ENCODE measurements at places on chromosomes 7 and 10.

- DNase-seq = no peak
These were observed 63.7 kb upstream of the IL6 start for GRCh38 chr7:22663357-22663718.

DNA sequence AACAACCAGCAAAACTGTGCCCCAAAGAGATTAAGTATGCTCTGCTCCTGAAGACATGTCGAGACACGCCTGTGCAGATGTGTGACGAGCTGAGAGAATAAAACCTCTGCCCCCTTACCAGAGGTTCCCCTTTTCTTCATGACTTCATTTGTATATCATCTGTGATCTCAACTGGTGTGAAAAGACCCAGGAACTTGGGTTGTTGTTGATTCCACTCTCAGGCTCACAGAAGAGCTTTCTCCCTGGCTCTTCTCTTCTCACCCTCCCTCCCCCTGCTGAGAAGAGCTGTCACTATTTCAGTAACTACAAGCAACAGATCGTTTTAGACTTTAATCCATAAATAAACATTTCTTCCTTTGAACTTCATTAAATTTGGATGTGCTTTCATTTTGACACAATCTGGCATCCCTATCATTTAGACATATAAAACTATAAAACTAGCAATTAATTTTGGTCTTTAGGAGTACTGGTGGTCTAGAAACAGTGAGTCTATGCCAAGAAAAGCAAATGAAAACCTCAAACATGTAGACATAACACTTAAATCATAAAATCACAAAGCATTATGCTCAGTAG lies 179.3 kb upstream of the FZD8 start:
- DNase-seq = no peak

GRCh38 chr10:17838080-17838648 lies 29.0 kb downstream of the MRC1 start:
- no peak for DNase-seq

GRCh38 chr10:132541129-132541528 lies 3.5 kb downstream of the INPP5A start:
- DNase-seq = no peak

DNA sequence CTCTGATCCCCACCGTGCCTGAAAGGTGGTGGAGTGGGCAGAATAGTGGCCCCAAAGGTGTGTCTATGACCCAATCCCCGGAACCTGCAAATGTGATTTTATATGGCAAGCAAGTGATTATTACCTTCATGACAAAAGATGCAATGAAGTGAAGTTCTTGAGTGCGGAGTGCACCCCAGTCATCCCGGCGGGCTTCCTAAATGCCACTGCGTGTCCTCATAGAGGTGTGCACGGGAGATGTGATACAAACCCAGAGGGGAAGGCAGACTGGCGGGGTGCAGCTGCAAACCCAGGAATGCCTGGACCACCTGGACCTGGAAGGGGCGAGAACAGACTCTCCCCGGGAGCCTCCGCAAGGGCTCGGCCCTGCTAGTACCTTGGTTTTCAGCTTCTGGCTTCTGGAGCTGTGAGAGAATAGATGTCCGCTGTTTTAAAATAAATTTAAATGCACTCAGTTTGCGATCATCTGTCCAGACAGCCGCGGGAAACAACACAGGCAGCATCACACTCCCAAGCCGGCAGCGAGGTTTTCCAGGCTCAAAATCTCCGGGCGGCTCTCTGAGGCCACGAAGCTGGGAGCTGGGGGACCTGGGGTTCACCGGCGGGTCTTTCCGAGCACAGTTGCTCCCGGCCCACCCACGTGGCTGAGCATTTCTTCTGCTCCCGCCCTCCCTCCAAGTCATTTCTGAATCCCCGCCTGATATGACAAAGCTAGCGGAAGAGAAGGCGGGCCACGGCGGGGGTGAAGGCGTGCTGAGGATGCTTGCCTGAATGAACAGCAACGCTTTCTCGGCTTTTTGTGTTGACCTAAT lies 50.4 kb upstream of the EBF3 start:
- no peak for DNase-seq

DNA sequence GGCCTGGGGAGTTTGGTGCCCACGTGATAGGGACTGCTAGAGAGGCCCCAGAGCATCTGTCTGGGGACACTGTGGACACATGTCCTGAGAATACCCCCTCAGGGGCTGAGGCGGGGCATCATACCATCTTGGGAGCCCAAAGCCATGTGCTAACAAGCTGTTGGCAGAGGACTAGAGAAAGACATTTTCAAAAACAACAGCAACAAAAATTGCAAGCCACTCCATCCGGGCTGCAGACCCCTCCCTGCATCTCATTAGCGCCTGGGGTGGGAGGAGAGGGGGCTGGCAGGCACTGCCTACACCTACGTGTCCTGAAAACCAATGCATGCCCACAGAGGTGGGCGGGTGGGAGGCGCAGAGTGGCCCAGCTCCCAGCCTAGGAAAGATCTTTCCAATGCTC lies 507.4 kb upstream of the PODXL start:
- no peak for DNase-seq

DNA sequence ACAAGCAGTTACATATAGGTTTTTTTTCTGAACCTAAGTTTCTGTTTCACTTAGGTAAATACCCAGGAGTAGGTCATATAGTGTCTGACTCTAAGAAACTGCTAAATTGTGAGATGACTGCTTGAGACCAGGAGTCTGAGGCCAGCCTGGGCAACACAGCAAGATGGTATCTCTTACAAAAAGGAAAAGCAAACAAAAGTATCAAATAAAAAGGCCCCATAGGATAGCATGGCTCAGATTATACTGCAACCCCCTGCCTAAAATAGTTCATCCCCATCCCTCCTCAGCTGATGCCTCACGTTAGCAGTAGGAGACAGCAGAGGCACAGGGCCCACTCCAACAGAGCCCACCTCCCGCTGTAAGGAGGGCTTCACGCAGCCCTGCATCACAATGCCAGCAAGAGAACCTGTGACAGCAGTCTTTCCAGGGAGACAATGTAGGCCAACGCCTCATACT lies 90.3 kb downstream of the SRPK2 start:
- no peak for DNase-seq

- no peak for DNase-seq
These were observed 16.6 kb upstream of the FGFR2 start for GRCh38 chr10:121614613-121615434.

- no peak for DNase-seq
These were observed 52.0 kb downstream of the C10orf90 start for GRCh38 chr10:126618466-126618865.

GRCh38 chr7:50190776-50191175 lies 97.7 kb upstream of the ZPBP start:
- no peak for DNase-seq

GRCh38 chr7:144384071-144384470 lies 19.4 kb downstream of the NOBOX start:
- DNase-seq = no peak

- DNase-seq = no peak
These were observed 49.0 kb upstream of the EN2 start for GRCh38 chr7:155408651-155409586.

DNA sequence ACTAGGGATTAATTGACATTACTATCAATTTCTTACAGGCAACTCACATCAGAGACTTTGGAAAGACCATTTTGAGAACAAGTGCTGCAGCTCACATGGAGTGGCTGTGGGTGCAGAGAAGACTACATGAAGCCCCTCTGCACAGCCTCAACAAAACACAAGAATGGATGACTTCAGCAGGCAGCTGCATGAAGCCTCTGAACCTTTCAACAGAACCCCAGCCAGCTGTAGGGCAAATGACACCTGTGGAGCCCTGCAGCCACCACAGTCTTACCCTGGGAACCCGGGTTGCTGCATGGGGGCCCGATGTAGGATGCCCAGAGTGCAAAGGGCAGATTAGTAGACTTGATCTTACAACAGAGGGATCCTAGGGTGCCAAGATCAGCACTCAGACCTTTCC lies 62.0 kb upstream of the CAMK2B start:
- DNase-seq = no peak

DNA sequence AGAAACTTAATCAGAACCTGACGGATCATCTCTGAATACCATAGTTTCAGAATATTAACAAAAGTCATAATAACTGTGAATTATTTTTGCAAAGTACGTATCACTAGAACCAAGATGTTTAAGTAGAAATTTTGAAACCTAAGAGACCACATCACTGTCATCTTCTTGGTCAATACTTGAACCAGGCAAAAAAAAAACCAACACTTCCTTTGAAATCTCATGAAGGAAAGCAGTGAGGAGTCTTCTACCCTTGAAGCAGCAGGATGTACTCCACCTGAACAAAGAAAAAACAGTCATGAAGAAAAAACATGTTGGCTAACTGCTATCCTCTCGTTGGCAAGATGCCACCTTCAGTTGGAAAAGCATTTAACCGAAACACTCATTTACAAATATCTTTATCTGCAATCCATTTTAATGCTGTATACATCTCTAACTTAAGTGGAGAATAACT lies 82.4 kb downstream of the SRPK2 start:
- peak; percentile 59 for DNase-seq

DNA sequence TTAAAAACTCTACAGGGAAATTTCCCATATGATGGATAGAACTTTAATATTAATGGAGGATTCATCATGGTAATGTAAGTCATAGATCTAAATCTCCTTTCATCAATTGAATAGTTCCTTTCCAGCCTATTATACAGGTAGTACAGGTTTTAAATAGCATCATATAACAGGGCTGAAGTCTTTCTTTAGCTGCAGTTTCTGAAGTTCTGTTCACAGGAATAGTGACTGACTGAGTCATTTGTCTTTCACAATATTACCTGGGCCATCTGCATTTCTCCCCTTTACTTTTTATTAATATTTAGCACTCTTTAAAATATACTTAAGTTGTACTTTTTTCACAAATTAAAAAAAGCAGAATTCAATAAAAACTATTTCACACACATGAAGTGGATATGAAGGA lies 12.6 kb upstream of the NPVF start:
- DNase-seq = no peak

DNA sequence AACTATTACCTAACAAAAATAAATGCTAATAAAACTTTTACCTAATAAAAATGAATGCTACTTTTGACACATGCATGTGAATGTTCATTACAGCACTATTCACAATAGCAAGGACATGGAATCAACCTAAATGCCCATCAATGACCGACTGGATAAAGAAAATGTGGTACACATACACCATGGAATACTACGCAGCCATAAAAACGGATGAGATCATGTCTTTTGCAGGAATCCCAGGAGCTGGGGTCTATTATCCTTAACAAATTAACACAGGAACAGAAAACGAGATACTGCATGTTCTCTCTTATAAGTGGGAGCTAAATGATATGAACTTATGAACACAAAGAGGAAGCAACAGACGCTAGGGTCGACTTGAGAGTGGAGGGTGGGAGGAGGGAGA lies 88.1 kb upstream of the FAM204A start:
- no peak for DNase-seq

DNA sequence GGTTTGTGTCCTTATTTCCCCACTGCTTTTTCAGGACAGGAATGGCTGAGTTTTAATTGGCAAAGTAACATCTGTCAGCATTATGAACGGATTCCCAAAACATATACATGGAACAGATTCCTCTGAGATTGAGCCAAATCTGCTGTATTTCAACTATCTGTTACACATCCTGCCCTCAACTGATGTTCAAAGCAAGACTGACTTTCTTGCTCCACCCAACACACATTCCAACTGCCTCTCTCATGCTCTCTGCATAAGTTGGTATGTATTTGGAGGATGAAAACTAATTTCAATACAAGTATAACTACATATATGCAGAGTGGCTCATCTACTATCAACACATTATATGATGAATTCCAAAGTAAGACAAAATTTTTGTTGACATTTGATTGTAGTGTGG lies 342.2 kb downstream of the GATA3 start:
- DNase-seq = no peak

DNA sequence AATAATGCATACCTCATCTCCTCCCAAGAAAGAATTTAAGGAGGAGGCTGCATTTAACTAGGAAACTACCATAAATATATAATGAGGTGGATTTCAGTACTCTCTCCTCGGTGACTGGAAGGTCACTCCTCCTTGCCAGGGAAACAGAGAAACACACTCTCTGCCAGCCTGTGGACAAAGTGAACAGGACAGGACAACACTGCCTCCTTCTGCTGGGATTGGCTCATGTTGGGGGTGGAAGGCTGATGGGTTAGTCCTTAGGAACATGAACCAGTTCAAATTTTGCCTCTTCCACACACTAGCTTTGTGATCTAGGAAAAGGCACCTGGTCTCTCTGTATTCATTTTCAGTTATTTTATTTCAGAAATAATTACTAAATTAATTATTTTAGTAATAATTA lies 50.6 kb upstream of the STEAP4 start:
- no peak for DNase-seq
